ENCODE measurements at places on chromosomes 2 and 18. TPM values are rescaled to one million over a fixed set of nuclear protein-coding genes. Genes with fewer than 3 reads are reported as not detected.

The CNRIP1 gene
- polyA plus RNA-seq: 81.9 TPM

The FMNL2 gene
- polyA plus RNA-seq: 5.1 TPM

The SLC39A6 gene
- 99.2 TPM for polyA plus RNA-seq

The TUBA3E gene
- polyA plus RNA-seq: not detected

The ACTG2 gene
- 81.3 TPM for polyA plus RNA-seq

The KIAA2012 gene
- 0.13 TPM for polyA plus RNA-seq

The ATP9B gene
- 16.3 TPM for polyA plus RNA-seq

The MC4R gene
- polyA plus RNA-seq: not detected

The DUSP2 gene
- 2.2 TPM for polyA plus RNA-seq

The C1QL2 gene
- polyA plus RNA-seq: not detected

The POLR1A gene
- 9.0 TPM for polyA plus RNA-seq

The CD207 gene
- not detected for polyA plus RNA-seq

The LBH gene
- polyA plus RNA-seq: 115 TPM

The EFHD1 gene
- 60.0 TPM for polyA plus RNA-seq

The SYT4 gene
- polyA plus RNA-seq: not detected

The CD28 gene
- not detected for polyA plus RNA-seq

The TSPYL6 gene
- not detected for polyA plus RNA-seq

The KCNIP3 gene
- polyA plus RNA-seq: 4.1 TPM

The ICA1L gene
- polyA plus RNA-seq: 2.4 TPM

The LOXHD1 gene
- not detected for polyA plus RNA-seq

The IL1RL1 gene
- not detected for polyA plus RNA-seq

The HOXD12 gene
- polyA plus RNA-seq: not detected

The NPAS2 gene
- 12.8 TPM for polyA plus RNA-seq

The UGT1A9 gene
- not detected for polyA plus RNA-seq

The COL3A1 gene
- 1,450 TPM for polyA plus RNA-seq

The KIF5C gene
- 0.17 TPM for polyA plus RNA-seq

The DNAJC27 gene
- 2.3 TPM for polyA plus RNA-seq

The ERFE gene
- polyA plus RNA-seq: 1.2 TPM

The ADD2 gene
- polyA plus RNA-seq: not detected

The KLHL41 gene
- 0.17 TPM for polyA plus RNA-seq

The SOX11 gene
- polyA plus RNA-seq: 0.40 TPM

The SPDYA gene
- 0.10 TPM for polyA plus RNA-seq

The SCN1A gene
- polyA plus RNA-seq: 0.88 TPM

The SLC20A1 gene
- 38.8 TPM for polyA plus RNA-seq

The AGAP1 gene
- 14.9 TPM for polyA plus RNA-seq

The KIF1A gene
- polyA plus RNA-seq: 0.01 TPM

The HRH4 gene
- 0.05 TPM for polyA plus RNA-seq

The RMC1 gene
- 15.1 TPM for polyA plus RNA-seq

Data from BJ (cell line).